C1 segment of cervical spinal cord (tissue), 14 donors: ENCODE measurements at places on chromosomes 12 and 14.

GRCh38 chr14:52951681-52952554 lies 1.1 kb upstream of the FERMT2 start:
- no peak for DNase-seq

DNA sequence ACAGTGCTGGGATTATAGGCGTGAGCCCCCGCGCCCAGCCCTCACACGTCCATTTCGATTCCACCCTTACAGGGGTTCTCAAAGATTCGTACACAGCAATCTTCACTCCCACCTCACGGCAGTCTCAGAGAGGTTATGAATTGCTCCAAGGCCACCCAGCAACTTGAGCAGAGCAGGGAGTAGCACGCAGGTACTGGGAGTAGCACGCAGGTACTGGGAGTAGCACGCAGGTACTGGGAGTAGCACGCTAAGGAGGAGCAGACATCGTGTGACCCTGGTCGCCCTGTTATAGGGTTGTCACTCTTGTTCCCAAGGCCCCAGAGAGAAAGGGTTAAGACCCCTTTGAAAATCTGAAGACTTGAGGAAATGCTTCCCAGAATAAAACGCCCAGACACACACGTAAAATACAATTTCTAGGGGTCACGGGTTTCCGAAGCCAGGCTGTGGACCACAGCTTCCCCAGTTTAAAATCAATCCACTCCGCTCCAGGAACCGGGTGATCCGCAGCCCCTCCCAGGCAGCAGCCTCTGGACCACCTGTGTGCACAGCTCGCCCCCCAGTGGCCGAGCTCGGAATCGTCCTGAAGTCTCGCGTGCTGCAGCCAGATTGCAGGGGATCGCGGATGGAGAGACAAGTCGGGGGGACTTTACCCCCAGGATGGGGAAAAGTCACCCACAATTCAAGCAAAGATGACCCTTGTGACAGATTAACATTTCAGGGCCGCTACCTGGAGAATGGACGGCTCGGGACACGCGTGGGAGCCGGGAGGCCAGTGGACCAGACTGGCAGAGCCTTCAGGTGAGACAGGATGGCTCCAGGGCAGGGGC lies 92.0 kb downstream of the SCARB1 start:
- peak; percentile 29 for DNase-seq

- peak; percentile 11 for DNase-seq
These were observed 281.6 kb upstream of the NPAS3 start for GRCh38 chr14:32657081-32657480.

DNA sequence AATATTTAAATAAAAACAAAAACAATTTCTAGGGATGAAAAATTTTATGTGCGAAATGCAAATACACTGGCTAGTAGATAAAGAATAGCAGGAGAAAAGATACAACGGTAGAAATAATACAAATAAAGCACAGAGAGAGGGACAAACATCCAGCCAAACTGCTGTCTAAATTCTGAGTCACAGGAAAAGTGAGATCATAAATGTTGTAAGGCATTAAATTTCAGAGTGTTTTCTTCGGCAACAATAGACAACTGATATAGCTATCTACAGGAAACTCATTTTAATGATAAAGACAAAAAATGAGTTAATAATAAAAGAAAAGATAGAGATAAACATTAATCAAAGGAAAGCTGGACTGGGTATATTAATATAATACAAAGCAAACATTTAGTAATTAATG lies 122.2 kb downstream of the NTS start:
- no peak for DNase-seq

- DNase-seq, result no peak
These were observed 165.1 kb upstream of the LMNTD1 start for GRCh38 chr12:25718081-25718731.

- no peak for DNase-seq
These were observed 13.0 kb upstream of the CDC42BPB start for GRCh38 chr14:103070263-103070885.

- no peak for DNase-seq
These were observed 237.5 kb upstream of the TMTC1 start for GRCh38 chr12:30021051-30021833.

GRCh38 chr12:3680919-3681594 lies 71.9 kb downstream of the CRACR2A start:
- DNase-seq, result no peak

DNA sequence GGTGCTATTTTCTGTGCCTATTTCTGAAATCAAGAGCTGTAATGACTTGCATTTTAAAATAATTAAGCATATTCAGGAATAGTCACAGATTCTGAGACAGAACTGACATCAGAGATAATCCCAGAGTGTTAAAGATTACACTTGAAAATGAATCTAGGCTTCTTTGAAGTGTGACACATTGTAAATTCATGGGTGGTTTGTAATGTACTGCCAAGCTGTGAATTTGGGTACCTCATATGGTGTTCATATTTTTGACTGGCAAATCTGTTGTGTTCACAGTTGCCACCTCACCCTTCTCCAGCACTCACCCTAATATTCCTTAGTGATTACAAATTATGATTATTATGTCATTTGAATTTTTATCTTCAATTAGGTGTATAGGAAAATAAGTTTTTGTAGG lies 78.5 kb upstream of the CSRP2 start:
- no peak for DNase-seq

DNA sequence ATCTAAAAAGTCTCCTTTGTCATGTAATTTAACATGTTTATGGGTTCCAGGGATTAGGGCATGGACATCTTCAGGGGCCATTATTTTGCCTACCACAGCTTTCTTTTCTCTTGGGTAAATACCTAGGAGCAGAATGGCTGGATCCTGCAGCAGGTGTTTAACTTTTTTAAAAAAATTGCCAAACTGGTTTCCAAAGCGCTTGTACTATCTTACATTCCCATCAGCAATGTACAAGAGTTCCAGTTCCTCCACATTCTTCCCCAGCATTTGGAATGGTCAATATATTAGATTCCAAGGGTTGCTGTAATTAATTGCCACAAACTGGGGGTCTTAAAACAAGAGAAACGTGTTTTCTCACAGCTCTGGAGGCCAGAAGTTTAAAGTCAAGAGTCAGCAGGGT lies 27.7 kb upstream of the MYL2 start:
- DNase-seq, result no peak

GRCh38 chr14:28102814-28103213 lies 663.8 kb upstream of the FOXG1 start:
- no peak for DNase-seq

GRCh38 chr12:122875590-122876220 lies 20.2 kb downstream of the VPS37B start:
- DNase-seq, result no peak

DNA sequence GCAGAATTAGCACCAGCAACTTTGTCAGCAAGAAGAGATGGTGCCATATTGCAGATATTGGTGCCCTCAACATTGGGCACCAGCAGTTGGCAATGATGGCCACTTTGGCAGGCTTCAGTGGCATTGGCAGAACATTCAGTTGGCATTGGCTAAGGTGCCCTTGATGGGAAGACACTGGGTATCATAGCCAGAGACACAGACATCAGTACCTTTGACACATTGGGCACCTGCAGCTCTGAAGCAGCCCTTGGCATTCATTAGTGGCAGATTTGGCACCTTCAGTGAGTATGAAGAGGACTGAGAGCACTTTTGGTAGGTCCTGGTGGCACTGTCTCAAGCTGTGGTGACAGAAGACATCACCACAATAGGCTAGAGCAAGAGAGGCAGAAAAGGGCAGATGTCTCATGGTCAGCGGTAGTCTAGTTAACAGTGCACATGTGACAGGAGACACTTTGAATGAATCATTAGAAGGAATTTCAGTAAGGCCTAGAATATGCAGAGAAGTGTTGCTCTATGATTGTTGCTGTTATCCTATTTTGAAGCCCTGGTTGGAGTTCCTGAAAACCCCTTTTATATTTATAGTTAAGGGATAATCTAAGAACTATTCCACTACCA lies 422.2 kb downstream of the APAF1 start:
- no peak for DNase-seq

DNA sequence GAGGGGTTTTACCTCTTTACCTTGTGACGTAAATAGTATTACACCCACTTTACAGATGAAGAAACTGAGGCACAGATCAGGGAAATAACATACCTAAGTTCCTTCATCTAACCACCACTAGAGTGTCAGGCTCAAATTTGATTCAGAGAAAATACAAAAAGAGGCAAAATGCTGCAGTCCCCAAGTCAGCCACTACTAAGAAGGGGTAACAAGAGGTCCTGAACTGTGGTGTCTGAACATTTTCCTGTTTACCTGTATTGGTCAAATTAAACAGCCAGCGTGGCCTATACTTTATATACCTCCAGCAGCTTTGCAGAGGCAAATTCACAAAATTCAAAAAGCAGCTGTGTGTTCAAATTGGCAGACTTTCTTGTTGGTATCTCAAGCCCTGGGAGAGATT lies 92.0 kb downstream of the TBX5 start:
- no peak for DNase-seq

DNA sequence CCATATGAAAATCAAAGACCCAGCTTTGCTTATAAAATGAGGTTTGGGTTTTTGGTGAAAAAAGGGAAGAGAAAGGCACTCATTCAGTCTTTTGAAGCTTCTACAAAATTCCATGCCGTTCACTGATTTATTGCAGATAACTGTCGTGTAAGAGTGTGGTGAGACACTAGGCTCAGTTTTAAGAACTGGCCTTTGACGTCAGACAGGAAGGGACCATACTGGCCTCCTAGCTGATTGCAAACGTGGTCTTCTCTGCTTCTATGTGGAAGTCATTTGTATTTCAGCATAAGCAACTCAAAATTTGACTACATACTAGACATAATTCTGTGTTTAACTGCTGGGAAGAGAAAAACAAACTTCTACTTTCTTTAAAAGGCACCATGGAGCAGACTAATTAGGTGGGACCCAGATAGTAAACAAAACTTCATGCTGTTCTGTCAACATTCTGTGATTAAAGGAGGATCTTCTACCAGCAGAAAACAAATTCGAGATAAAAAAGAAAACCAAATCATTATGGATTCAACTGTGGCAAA lies 168.7 kb downstream of the TTC7B start:
- DNase-seq, result no peak
